ENCODE measurements at places on chromosomes 6 and 20. TPM values are rescaled to one million over a fixed set of nuclear protein-coding genes. Genes with fewer than 3 reads are reported as not detected.
A peak's percentile ranks its signal among the peaks of the same experiment; 100 is the strongest.

TOX2 gene
- 1.5 TPM for total RNA-seq

GRCh38 chr6:16852671-16853070 is 91.4 kb upstream of the ATXN1 start:
- DNase-seq: no peak

GRCh38 chr6:24060982-24061754 is 64.8 kb upstream of the NRSN1 start:
- DNase-seq: no peak

DNA sequence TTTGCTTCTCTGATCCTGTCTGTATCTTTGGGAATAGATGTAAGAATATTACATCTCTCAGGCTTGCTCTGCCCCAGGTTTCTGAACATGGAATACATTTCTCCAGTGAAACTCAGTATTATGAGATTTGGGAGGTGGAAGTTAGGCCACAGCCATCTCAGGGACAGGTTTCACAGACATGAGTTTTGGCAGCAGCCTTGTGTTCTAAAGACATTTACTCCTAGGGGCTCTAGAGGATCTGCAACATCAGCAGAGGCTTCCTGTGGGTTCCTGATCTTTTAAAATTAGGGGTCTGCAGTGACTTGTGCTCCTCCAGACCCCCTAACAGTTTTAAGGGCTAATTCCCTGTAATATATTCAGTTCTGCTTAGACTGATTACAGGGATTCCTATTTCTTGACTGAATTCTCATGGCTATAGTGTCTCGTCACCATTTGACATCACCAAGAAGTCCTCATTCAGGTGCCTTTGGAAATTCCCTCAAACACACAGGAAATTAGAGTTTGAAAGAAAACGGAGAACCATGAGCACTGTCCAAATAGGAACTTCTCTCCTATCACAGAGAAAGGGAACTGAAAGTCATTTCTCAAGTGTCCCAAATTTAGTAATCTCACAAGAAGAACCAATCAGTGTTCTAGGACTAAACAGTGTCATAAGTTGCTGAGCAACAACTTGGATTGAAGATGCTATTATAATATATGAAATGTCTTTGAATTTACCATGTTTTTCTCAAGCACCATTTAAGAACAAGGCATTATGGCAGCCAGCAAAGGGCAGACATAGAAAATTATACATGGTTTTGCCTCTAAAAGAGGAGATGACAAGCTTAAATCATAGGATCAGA is 2.5 kb upstream of the HLA-DRA start:
- peak; percentile 13 for DNase-seq

GRCh38 chr20:33819456-33819855 is 8.3 kb downstream of the CHMP4B start:
- no peak for DNase-seq

GRCh38 chr6:121335087-121336008 is 1.1 kb upstream of the TBC1D32 start:
- no peak for DNase-seq

All from dermis blood vessel endothelial cell (primary cell).